ENCODE measurements at places on chromosomes 7 and 10. TPM values are rescaled to one million over a fixed set of nuclear protein-coding genes. Genes with fewer than 3 reads are reported as not detected.

The RGR gene
- not detected for total RNA-seq

The CRYGN gene
- not detected for total RNA-seq

DNA sequence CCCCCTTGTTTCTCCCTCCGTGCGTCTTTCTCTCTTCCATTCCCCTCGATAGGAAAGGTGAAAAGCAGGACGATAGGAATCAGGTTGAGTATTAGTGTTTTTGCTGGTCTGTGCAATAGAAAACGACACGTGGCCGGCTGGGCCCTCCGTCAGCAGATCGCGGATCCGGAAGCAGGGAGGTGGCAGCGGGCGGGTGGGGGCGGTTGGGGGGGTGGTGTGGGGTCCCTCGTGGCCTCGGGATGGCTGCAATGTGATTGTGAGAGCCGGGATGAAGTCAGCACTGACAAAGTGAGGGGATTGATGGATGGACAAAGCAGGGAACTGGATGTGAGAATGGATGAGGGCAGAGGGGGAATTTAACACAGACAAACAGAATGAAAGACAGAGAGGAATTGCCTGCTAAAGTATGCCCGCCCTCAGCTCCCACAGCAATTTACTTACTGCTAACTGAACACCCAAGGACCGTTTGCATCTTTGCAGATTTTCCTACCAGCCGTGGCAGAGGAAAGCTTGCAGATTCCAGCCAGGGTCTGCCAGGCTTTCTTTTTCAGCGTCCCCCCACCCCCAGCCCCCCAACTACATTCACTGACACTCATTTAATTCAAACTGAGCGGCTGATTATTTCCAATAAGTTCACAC, 280.9 kb downstream of the LRMDA start:
- no peak for DNase-seq

DNA sequence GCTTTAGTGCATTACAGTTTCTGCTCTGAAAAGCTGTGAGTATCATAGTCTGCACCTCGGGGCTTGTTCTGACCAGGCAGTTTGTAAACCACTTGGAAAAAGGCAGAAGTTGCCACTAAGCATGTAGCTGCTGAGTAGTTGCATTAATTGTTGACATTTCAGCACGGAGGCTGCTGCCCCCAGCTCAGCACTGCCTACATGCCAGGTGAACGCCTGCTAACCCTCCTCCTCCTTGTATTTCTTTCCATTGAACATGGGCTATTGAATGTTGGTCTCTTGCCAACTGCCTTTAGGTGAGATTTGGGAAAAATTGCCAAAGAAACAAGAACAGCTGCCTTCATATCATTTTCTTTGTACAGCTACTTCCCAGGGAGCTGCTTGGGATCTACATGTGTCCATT, 164.2 kb downstream of the RAPGEF5 start:
- DNase-seq: no peak

- DNase-seq: no peak
Observed at GRCh38 chr10:57506414-57507094, 761.1 kb downstream of the IPMK start.

DNA sequence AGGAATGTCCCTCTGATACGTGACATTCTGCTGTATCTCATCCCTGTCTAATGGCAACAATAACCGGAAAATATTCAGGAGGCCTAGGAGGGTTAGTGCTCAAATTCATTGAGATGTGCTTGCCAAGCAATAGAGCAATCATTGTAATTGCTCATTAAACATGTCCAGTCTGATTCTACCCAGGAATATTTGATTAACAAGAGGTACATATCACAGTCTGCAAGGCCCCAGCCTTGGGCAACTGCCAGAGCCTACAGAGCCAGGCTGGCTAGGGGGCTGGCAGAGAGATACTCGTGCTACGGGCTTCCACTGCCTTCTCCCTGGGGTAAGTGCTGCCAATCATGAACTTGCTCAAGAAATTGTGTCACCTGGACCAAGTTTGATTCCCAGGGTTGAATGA, 99.1 kb downstream of the ALOX5 start:
- no peak for DNase-seq

DNA sequence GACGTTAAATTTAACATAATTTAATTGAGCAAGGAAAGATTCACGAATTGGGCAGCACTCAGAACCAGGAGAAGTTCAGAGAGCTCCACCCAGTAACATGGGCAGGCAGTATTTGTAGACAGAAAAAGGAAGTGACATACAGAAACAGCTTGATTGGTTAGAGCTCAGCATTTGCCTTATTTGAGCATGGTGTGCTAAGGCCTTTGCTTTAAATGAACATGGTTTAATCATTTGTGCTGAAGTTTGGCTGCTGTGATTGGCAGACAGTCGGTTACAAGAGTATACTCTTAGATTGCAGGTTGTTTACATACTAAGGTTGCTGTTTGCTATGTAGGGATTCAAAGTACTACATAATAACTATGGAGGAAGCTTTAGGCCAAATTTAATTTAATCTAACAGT, 199.2 kb downstream of the MALRD1 start:
- no peak for DNase-seq

- DNase-seq: no peak
Observed at GRCh38 chr7:99392046-99392445, 16.4 kb downstream of the PDAP1 start.
